GM23338 (cell line): ENCODE measurements at places on chromosomes 1 and 21. TPM values are rescaled to one million over a fixed set of nuclear protein-coding genes. Genes with fewer than 3 reads are reported as not detected.
A peak's percentile ranks its signal among the peaks of the same experiment; 100 is the strongest.

Gene CYP4A22
- not detected in 2 replicates for total RNA-seq

Gene HNRNPCL4
- not detected in 2 replicates for total RNA-seq

DNA sequence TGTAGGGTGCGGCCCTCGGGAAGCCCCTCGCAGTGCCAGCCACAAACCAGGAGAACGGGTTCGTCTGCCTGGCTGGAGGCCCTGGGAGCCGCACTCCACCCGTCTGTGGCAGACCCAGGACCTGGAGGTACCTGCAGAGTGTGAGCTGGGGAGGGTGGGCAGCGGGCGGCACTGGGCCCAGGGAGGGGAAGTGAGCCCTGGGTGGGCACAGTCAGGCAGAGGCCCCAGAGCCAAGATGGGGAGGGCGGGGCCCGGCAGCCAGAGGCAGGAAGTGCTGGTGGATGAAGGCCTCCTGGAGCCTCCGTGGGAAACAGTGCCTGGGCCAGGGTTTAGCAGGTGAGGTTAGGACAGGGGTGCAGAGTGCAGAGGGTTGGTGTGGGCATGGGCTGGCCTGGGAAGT lies 4.0 kb upstream of the PEX10 start:
- DNase-seq = no peak

- no peak for DNase-seq
Measured at GRCh38 chr1:217574265-217574949, 56.5 kb downstream of the GPATCH2 start.

Gene ADAMTS5
- 0.21 and 0.47 TPM in 2 replicates for total RNA-seq

- DNase-seq = no peak
Measured at GRCh38 chr1:183244466-183244865, 58.4 kb downstream of the LAMC2 start.

Gene GJA9
- not detected in 2 replicates for total RNA-seq

DNA sequence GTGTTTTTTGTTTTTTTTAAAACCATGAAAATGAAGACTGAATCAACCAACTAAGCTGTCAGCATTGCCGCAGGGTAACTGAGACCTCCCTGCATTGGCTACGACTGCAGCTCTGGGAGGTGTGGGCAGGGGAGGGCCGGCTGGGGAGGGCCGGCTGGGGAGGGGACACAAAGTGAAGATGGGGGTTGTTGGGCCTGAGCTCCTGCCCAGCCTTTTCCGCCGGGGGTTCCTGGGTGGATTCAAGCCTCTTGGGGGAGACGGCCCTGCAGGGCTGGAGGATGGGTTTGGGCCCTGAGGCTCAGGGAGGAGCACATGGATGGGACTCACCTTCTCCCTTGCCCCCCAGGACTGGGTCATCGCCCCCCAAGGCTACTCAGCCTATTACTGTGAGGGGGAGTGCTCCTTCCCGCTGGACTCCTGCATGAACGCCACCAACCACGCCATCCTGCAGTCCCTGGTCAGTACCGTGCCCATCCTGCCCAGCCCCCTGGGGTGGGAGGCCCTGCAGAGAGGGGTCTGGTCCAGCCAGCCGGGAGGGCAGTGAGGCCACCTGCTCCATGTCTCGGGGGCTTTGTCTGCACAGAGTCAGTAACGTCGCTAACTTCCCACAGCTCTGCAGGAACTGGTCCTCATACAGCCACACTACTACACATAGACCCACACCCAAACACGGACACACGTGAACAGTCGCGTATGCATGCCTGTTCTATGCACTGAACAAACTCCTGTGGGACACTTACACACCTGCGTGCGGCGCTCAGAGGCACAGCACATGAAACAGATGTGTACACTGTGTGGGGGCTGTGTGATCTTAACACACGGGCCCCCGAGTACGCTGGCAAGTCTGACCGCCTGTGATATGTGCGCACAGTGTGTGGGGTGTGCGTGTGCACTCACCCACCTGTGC lies 31.5 kb downstream of the BMP8A start:
- DNase-seq = no peak

GRCh38 chr1:2946291-2946690 lies 75.0 kb upstream of the ACTRT2 start:
- DNase-seq = peak; percentile 61

DNA sequence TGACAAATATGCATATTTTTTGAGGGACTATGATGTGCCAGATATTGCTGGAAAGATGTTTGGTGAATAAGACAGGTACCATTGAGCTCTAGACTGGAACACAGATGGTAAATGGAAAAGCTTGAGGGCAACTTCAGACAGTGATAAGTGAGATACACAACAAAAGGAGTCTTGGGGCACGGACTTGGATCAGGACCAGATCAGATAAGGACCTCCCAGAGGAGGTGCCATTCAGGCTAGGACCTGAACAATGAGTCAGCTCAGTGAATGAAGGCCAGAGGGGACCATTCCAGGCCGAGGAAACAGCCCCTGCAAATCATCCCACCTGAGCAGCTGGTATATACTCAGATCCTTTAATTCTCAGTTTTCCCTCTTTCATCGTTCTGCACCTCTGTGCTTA lies 1.8 kb upstream of the KCNJ15 start:
- no peak for DNase-seq

Gene PCAT6
- total RNA-seq = 7.2 TPM in 1 of 2 replicates, not detected in the other

DNA sequence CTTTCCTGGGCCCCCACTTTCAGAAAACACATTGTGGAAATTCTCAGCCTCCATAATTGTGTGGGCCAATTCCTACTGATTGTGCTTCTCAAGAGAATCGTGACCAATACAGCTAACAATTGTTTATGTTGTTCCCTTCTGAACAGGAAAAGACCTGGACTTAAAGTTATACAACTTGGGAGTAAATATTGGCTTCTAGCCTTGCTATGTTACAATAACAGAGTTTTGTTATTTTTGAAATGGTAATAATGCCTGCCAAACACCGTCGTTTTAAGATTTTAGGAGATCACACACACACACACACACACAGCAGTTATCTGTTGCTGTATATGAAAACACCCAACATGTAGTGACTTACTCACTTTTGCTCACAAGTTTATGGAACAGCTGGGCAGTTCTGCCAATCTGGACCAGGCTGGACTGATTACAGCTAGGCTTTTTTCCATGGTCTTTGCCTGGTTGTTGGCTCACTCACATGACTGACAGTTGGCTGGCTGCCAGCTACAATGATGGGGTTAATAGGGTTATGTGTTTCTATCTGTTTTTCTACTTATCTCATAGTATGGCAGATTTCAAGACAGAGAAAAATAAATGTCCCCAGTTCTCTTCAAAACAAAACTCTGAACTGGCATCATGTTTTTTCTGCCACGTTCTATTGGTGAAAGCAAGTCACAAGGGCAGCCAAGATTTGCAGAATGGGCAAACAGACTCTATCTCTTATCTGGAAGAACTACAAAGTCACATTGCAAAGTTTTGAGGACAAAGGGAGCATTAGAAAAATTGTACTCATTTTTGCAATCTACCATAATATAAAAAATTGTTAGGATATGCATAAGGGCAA lies 447.5 kb downstream of the NEGR1 start:
- DNase-seq = no peak

GRCh38 chr1:92486251-92487077 lies at the start of gene GFI1:
Gene GFI1, minus strand, starts transcription at chr1:92486925. Its CDS starts 3,438 bp downstream, at chr1:92483487.
- peak; percentile 76 for DNase-seq

- DNase-seq = no peak
Measured at GRCh38 chr1:109812691-109813393, 49.1 kb upstream of the EPS8L3 start.

DNA sequence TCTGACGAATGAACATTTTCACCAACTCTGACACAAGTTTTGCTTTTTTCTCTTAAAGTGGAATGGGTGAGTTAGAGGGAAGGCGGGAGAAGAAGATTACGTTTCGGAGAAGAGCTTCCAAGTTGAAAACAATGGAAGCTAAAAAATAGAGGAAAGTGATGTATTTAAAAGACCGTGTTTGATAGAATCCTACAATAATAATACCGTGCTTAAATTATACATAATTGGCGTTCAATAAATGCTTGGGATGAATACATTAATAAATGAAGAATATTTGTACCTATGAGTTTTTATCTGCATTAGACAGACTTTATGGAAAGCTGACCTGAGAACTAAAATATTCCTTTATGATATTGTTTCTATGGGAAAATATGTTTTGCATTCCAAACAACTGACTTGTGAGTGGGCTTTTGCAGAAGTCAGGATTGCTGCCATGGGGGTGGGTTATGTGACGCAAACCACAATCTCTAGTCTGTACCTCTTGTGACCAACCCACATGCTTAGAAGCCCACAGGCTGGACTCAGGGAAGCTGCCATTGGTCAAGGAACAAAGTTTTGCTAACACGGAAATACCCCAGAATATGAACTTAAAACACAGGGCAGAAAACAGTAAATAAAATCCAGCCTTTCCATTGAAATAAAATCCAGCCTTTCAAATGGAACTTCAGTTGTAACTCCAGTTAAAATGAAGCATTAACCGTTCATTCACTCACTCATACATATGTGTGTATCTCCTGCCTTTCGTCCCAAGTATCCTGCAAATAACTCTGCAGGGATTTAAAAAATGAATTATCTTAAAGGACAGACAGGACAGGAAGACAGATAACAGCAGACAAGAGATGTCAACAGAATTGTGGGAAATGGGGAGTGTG lies 21.3 kb upstream of the ATF3 start:
- DNase-seq = no peak

Gene KIF17
- total RNA-seq = 13.3 and 18.6 TPM in 2 replicates

Gene SYT6
- 41.7 and 42.6 TPM in 2 replicates for total RNA-seq
